Bronchial epithelial cell (primary cell): ENCODE measurements at places on chromosomes 3 and 15. TPM values are rescaled to one million over a fixed set of nuclear protein-coding genes. Genes with fewer than 3 reads are reported as not detected.

- DNase-seq: no peak
These were observed 71.1 kb downstream of the SUMF1 start for GRCh38 chr3:4396006-4396405.

CHRNB4 gene
- under 0.01 TPM in 1 of 2 replicates, not detected in the other for total RNA-seq

DNA sequence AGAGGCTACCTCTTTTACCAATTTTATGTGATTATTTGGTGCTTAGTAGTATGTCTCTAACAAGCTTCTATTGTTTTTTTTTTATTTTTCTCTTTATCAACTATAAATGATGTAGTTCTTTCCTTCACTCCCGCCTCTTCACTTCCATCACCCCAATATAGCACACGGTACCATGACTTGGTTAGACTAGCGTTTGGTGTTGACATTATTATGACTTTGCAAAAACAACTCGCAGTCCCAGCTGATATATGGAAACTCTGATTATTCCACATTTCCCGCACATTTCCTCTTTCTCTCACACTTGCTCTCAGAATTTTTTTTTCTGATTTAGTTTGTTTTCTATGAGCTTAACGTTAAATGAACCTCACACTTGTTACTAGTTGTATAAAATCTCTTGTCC lies 162.2 kb downstream of the GREM1 start:
- no peak for DNase-seq

GRCh38 chr3:192038726-192039125 lies 577.8 kb downstream of the PYDC2 start:
- DNase-seq: peak; percentile 88

CHRFAM7A gene
- under 0.01 and 0.51 TPM in 2 replicates for total RNA-seq

CCDC191 gene
- 1.6 and 1.9 TPM in 2 replicates for total RNA-seq

- no peak for DNase-seq
These were observed 17.7 kb upstream of the OCA2 start for GRCh38 chr15:28116521-28117431.

ZBED2 gene
- total RNA-seq: 6.3 and 8.2 TPM in 2 replicates

- DNase-seq: peak; percentile 71
These were observed 9.7 kb upstream of the THUMPD3 start for GRCh38 chr3:9352917-9353752.

- DNase-seq: no peak
These were observed 3.9 kb downstream of the GATA2 start for GRCh38 chr3:128488991-128489673.

SEMA5B gene
- total RNA-seq: under 0.01 and 0.38 TPM in 2 replicates

DNA sequence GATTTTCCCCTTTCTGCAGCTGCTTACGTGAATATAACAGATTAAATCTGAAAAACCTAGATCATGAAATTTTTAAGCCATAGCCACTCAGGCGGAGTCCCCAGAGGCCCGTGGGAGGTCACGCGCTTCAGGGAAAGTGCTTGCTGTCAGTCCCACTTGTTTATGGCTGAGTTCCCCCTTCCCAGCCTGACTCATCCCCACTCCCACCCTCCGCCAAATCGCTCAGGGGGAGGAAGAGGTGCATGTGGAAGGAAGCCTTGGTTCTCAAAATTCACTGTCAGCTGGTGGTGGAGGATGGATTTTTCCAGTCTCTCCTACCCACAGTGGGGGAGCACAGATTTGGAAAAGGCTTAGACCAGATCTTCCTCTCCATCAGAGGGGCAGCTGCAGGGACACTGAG lies 67.4 kb downstream of the CORO2B start:
- no peak for DNase-seq
